ENCODE measurements at places on chromosomes 7 and 10.

DNA sequence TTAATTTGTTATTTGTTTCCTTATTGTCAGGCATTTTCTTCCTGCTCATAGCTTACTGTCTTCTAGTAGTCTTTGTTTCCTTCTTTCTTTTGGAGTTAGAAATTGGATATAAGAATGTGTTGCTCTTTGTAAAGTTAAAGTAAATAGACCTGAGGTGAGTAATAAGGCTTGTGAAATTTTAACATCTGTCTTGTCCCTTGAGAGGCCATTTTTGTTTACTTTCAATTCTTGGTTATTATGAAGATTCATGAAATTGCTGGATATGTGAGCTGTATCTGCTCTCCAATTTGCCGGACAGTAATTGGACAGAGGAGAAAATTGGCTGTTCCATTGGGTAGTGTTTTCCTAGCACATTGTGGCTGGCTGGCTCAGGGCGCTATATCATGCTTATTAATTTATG lies 260.7 kb downstream of the EXOC4 start:
- no peak for DNase-seq

GRCh38 chr10:82544377-82544776 lies 669.4 kb downstream of the NRG3 start:
- DNase-seq, result no peak

DNA sequence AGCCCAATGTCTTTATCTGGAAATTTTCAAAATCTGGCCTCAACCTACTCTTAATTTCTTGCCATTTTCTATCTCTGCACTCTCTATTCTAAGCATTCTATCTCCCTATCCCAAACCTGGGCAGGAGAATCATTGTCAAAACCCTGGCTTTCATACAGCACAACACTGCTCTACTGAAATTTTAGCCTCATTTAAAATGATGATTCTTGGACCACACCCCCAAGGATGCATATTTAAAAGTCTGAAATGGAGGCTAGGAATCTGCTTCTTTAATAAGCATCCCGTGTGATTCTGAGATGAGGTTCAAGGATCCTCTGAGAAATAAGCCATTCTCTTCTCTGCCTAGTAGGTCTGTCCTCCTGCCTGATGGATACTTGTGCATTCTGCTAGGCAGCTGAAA lies 50.8 kb upstream of the EGR2 start:
- no peak for DNase-seq

DNA sequence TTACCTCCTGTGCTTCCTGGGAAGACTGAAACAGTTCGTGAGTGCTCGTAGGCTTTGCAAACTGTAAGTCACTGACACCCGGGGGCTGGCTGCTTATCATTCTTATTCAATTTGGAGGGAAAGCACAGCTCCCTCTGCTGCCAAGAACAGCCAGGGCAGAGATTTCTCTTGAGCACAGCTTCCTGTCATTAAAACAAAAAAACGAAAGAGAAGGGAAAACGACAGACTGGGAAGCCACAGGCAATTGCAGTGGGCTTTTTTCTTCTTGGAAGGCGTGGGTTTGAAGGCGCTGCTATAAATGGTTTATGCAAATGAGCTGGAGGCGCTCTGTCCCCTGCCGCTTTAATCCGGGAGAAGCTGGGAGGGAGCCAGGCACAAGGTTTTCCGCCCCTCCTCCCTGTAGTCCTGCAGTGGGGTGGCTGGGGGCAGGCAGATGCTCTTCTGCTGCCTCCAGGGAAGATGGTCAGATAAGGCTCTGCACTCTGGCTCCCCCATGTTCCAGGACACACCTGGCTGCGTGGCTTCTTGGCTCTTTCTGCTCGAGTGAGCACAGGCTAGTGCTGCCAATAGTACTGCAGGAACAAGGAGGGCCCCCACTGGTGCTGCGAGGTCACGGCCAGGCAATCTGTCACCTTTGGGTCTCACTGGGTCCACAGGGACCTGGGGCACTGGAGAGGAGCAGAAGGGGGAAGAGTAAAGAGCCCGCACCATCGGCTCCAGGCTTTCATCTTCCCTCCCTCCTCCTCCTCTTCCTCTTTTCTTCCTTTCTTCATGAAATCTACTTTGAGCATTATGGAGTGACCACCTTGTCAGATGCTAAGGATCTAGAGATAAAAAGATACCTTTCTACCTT lies 49.5 kb downstream of the NEURL1 start:
- no peak for DNase-seq

- DNase-seq, result peak; percentile 84
These were observed 12.7 kb downstream of the HNRNPF start for GRCh38 chr10:43396061-43396927.

GRCh38 chr10:133002685-133003084 lies 60.3 kb upstream of the CFAP46 start:
- no peak for DNase-seq

- no peak for DNase-seq
These were observed 343.3 kb upstream of the MKI67 start for GRCh38 chr10:128469515-128469914.

DNA sequence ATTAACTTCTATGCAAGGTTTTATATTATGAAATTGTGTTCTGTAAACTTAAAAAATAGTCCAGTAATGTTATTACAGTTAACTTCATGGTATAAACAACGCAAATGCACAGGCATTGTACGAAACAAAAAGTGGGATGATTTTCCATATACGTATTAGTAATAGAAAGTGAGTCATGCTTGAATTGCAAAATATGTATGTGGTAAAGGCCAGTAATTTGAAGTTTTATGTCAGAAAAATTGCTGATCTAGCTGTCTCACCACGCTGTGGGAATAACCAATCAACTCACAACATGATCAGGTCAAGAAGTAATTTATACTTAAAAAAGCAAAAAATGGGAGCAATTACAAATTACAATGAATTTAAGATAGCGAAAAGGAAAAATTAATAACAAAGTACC lies 37.0 kb upstream of the GLI3 start:
- DNase-seq, result no peak

- DNase-seq, result no peak
These were observed 87.2 kb upstream of the CTBP2 start for GRCh38 chr10:125247576-125247975.

- no peak for DNase-seq
These were observed 12.7 kb downstream of the AKR1E2 start for GRCh38 chr10:4838743-4839142.

DNA sequence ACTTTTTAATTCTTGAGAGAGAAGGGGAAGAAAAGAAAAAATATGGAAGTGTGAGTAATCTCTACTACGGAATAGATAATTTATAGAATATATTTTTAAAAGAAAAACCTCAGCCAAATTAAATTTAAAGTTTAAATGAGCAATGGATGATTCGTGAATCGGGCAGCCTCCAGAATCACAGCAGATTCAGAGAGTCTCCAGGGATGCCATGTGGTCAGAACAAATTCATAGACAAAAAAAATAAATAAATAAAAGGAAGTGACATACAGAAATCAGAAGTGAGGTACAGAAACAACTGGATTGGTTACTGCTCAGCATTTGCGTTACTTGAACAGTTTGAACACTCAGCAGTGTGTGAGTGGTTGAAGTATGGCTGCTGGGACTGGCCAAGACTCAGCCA lies 53.0 kb downstream of the PHYHIPL start:
- DNase-seq, result no peak

GRCh38 chr10:93872375-93873158 lies 21.2 kb upstream of the SLC35G1 start:
- DNase-seq, result no peak

- DNase-seq, result no peak
These were observed 22.3 kb downstream of the MDFIC start for GRCh38 chr7:114943953-114944744.

DNA sequence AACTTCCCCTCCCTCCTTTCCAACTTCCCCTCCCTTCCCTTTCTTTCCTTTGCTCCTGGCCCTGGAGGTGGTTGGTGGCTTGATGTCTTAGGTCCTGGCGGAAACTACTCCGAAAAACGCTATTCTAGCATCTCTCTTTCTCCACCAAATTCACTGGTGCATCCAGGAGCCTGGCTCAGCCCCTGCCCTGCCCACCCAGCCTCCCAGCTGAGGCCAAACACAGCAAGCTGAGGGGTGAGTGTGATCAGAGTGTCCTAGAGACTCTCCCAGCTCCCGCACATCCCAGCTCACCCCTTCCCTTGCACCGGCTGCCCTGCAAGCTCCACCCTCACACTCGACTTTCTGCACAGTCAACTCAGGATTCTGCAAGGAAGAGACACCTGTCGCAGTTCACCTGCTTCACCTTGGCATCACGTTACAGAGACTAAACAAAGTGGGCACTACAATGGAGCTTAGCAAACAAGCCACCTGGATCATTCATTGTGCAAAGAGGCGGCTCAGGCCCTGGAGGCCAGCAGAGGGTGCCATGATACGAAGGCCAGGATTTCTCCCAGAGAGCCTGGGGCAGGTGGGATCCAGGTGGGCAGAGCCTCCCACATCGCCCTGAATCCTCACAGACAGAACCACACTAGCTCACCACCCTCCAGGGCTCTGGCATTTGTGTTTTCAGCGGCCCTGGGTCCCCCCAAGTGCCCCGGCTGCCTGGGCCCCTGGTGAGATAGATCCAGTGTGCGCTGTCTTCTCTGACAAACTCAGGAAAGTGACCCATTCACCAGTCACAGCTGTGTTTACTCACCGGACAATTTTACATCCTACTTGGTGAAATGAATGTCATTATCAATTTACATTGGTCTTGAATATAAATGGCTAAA lies 169.6 kb downstream of the TCERG1L start:
- no peak for DNase-seq

- peak; percentile 33 for DNase-seq
These were observed 657 bp upstream of the TMEM178B start for GRCh38 chr7:141073173-141073640.

DNA sequence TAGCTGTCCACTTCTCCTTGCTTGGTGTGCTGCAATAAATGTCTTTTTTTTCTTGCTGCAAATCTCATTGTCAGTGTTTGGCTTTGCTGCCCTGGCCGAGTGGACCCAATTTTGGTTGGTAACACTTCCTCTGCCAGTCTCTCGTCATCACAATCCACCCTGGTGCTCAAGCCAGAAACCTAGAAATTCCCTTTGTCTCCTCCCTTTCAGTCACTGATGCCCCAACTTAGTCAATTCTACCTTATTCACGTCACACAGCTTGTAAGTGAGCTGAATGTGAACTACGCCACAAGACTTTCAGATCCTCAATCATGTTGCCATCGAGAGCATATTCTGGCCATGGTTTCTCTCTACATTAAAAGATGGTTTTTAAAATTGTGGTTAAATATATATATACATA lies 13.0 kb upstream of the FRA10AC1 start:
- DNase-seq, result peak; percentile 28

GRCh38 chr10:86630079-86630478 lies 24.3 kb upstream of the OPN4 start:
- no peak for DNase-seq

- no peak for DNase-seq
These were observed 155.2 kb downstream of the MAGI2 start for GRCh38 chr7:79298145-79298760.

DNA sequence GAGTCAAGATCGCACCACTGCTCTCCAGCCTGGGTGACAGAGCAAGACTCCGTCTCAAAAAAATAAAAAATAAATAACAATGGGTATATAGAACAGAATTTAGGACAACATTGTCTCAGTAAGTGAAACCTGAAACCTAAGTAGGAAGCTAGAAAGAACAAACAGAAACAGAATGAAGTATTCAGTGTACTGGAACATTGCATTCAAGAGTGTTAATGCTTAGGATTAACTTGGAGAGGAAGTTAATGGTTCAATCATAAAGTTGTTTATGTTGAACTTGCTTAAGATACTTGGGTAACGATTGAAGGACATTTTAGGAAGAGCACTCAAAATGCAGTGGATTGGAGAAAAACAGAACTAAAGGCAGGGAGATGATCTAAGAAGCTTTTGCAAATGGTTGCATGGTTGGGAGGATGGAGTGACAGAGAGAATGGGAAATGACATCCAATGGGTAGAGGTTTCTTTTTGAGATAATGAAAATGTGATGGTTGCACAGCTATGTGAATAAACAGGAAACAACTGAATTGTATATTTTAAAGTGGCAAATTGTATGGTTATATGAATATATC lies 233.7 kb downstream of the ADK start:
- no peak for DNase-seq

GRCh38 chr7:48041653-48041970 lies 6.3 kb downstream of the C7orf57 start:
- DNase-seq, result no peak

- no peak for DNase-seq
These were observed 621.4 kb downstream of the POM121L12 start for GRCh38 chr7:53656881-53657280.

- DNase-seq, result peak; percentile 61
These were observed 56.4 kb upstream of the ECHDC3 start for GRCh38 chr10:11685787-11686218.

GRCh38 chr10:34996843-34997242 lies 93.3 kb downstream of the CUL2 start:
- no peak for DNase-seq

- no peak for DNase-seq
These were observed 65.6 kb downstream of the PKD1L1 start for GRCh38 chr7:47882635-47883034.

- DNase-seq, result no peak
These were observed 198.5 kb upstream of the TMEM196 start for GRCh38 chr7:19971956-19972355.

DNA sequence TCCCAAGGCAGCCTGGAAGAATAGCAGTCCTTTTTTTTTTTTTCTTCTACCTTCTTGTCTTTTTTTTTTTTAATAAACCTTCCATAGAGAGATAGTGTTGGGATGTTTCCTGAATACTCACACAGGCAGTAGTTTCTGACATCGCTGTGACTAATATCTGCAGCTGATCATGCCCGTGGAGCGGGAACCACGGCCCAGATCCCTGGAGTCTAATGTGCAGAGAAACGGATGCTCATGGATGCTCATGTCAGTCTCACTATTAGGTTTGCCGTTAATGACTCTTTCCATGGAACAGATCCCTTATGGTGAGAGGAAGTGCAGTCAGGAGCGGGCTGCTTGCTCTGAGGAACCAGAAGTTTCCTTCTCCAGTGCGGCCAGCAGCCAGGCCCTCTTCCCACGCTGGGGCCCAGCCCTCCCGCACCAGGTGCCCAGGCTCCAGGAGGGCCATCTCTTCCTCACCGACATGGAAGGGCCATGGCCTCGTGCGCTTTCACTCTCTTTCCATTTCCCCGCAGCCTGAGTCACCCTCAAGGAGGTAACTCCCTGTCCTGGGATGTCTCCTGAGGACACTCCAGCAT lies 132.5 kb downstream of the WDR37 start:
- no peak for DNase-seq

DNA sequence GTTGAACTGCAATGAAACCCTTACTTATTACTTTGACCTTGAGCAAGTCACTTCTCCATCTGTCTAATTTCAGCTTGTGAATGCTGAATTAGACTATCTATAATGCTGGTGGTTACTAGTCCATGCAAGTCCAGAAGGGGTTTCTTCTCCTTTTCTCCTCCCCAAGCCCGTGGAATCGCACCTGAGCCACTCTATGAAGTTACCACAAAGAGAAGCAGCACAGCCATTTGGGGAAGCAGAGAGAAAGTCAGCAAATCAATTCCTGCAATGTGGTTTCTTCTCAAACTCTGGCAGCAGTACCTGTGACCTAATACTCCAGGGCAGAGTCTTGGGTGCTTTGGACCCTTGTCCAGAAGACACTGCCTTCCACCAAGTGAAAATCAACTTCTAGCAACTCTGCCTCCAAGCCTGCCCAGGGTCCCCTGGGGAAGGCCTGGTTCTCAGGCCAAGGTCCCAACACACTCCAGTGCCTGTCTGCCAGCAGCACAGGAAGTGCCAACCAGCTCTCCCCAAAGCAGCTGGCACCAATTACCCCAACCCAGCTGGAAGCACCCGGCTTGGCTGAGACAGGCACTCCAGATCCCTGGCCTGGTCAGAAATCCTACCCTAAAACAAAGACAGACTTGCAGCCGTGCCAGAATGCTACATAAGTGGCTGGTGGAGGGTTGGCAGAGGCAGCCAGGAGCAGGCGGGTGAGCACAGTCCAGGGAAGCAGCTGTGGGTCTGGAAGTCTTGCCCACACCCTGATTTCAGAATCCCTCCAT lies 200.3 kb downstream of the LSM5 start:
- DNase-seq, result no peak
